NCI-H1105 treated with DMSO at 0.1 percent for 48 hours (cell line): ENCODE measurements at places on chromosomes 4 and X.

DNA sequence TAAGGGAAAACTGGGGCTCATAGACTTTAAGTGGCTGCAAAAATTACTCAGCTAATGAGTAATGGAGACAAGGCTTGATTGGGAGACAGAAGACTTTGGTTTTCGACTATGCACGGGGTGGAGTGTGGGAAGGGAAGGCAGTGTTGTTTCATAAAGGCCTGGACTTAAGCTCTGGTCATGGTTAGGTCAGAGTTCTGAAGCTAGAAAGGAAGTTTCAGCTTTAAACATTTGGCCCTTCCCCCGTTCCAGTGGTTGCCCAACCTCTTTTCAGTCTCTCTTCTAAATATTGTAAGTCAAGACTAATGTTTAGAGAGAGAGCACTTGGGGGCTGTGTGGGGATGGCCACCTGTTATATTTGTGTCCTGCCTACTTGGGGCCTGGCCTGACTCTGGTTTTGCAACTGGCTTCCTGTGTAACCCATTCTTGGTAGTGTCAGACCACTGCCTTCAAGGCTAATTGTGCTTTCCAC is 21.0 kb downstream of the MSN start:
- no peak for DNase-seq

- DNase-seq: no peak
Observed at GRCh38 chr4:85715991-85716737, 241.2 kb downstream of the ARHGAP24 start.

DNA sequence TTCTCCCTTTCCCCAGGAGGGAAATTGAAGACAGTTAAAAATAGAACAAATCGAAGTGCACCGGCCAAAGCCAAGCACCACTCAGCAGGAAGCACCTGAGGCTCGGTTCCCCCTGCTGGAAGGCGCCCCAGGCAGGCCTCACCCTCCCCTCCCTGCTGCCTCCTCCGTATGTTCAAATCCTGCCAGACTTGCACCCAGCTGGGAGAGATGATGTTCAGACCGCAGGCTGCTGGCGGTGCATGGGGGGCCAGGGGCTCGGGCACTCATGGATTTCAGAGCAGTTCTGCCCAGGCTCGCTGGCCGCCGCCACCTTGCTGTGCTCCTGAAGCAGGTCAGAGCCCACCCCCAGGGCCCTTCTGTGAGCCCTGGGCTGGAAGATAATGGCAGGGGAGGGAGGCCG is 91.4 kb downstream of the DCTD start:
- DNase-seq: no peak

- DNase-seq: no peak
Observed at GRCh38 chr4:148335133-148335532, 107.1 kb downstream of the NR3C2 start.

GRCh38 chrX:72030431-72030830 is 101.3 kb downstream of the RTL5 start:
- no peak for DNase-seq

- no peak for DNase-seq
Observed at GRCh38 chrX:99266255-99266654, 1143.8 kb downstream of the PCDH19 start.

GRCh38 chr4:2077537-2078460 is 18.7 kb downstream of the NAT8L start:
- no peak for DNase-seq

GRCh38 chrX:150326541-150327247 is 36.4 kb upstream of the MAMLD1 start:
- DNase-seq: no peak

DNA sequence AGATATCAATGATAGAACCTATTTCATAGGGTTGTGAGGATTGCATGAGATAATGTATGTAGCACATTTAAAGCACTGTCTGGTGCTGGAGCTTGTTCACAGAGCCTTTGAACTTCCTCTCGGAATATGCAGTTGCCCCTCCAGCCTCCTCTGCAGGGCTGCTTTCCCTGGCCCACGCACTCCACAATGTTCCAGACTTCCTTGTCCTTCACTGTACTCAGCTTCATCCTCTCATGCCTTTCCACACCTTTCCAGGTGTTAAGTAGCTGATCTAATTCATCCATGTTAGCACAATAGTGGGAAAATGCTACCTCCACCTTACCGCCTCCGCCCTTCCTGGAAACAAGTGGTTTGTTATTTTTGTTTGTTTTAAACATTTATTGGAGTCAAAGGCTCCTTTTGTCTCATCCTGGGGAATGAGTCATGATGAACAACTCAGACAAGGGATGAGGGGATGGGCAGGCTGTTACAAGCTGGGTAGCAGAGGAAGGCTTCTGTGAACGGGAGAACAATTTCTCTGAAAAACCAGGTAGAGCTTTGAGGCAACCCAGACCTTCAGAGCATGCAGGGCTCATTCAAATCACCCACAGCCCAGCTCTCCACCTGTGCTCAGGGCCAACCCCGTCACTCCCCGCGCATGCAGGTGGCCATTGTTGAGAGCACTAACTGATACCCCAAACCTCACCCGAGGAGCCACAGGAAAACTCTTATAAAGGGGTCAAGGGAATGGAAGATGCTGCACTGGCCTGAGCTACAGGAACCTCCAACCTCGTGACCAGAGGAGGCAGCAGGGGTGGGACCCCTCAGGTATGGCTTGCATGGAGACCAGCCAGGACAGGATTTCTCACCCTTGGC is 84.9 kb upstream of the TBL1X start:
- DNase-seq: no peak

DNA sequence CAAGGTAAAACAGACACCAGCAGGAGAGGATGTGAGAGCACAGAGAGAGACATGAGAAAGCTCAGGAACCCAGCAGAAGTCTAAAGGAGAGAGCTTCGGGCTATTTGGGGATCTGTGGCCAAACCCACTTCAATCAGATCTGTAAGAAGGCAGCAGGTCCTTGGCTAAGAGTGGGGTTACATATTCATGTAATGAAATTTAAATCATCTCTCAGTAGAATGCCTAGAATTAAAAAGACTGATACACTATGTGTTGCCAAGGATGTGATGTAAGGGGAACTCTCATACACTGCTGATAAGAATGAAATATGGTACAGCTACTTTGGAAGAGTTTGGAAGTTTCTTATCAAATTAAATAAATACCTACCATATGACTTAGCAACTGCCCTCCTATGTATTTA is 35.8 kb downstream of the PDE5A start:
- no peak for DNase-seq

DNA sequence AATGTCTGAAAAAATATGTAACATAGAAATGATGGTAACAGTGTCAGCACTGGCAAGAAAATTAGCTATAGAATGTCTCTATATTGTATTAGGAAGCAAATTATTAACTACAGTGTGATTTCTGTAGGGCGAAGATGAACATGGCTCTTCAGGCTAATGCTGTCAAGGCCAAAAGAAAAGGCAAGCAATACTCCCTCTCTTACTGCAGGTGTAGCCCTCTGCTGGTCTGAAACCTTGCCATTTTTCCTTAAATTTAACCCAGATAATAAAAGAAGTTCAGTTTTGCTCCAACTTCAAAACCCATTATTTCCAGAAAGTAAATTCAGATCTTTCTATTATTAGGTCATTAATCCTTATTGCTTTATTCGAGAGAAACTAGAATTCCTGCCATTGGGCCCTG is 215.9 kb downstream of the LRBA start:
- no peak for DNase-seq
